ENCODE measurements at places on chromosomes 7 and 10.

DNA sequence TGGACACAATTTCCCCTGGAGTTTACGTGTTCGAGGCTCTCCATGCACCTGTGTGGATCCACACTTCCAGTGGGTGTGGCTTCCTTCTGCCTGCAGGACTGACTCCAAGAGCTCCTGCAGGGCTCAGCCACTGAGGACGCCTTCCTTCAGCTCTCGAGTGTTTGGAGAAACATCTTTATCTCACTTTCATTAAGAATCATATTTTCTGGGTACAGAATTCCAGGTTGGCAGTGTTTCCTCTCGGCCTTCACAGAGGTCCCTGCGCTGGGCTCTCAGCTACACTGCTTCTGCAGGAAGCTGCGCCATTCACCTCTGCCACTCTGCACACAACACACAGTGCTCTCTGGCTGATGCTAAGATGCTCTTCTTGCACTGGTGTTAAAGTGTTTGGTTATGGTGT is 69.9 kb upstream of the NKX6-2 start:
- DNase-seq, result no peak

DNA sequence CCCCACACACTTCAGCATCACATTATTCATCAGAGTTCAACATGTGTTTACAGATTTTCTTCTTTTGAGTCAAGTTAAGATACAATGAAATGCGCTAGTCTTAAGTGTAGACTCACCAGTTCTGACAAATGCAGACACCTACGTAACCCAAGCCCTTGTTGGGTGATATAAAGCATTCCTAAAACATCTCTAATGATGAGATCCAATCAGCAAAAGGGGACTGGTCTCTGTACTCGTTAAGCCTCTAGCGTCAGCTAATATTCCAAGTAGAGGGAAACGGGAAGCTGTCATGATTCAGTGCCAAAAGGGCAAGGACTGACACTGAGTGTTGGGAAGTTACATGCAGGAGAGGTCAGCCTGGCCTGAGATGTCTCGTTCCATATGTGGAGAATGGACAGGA is 38.7 kb upstream of the TRIL start:
- DNase-seq, result no peak

- DNase-seq, result no peak
Measured at GRCh38 chr7:44922351-44922694, 37.0 kb upstream of the PURB start.

- DNase-seq, result no peak
Measured at GRCh38 chr10:24579906-24580305, 143.8 kb downstream of the ARHGAP21 start.

- no peak for DNase-seq
Measured at GRCh38 chr10:33734393-33735155, 400.1 kb upstream of the NRP1 start.

DNA sequence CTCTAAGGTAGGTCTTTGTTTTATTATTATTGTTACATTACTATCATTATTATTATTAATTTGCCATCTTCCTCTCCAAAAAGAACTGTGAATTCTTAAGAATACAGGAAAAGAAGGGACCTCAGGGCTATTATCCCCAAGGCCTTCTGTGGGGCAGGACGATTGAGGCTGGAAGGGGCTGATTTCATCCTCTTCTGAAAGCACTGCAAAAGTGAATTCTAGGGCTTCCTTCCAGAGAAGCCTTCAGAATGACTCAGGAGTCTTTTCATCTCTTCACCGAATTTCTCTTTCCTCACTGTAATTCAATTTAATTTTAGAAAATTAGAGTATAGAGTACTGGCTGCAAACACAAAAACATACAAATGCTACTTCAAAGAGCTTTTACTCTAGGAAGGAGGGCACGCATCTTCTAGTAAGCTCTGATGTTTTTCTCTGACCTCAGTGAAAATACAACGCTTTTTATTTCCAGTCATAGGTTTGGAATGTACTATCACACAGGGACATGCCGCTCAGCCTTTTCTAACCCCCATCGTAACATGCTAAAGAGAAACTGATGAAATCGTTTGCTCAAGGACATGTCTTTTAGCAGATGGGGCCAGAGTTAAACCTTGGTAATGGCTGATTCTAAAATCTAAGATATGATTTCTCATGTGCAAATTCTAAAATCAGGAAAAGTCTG is 280.2 kb upstream of the PITRM1 start:
- no peak for DNase-seq

DNA sequence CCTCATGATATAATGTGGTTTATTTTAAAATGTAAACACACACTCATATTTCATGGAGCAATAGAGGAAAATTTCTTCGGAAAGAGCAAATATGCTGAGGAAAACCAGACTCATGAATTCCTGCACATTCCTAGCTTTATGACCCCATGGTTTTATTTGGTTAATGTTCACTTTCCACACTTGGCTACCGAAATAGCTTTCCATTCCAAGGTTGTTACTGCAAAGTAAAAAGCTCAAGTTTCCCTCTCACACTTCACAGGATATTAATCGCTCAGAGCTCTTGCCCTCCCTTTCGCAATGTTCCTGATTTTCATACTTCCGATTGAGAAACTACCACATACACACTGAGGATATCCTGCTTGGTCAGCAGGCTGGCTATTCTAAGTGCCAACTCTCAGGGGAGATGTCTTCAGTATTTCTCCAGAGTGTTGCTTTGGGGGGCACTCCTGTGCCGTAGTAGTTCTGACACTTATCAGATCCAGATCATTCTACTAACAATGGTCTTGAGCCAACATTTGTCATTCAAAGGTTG is 77.5 kb upstream of the STEAP1B start:
- no peak for DNase-seq

DNA sequence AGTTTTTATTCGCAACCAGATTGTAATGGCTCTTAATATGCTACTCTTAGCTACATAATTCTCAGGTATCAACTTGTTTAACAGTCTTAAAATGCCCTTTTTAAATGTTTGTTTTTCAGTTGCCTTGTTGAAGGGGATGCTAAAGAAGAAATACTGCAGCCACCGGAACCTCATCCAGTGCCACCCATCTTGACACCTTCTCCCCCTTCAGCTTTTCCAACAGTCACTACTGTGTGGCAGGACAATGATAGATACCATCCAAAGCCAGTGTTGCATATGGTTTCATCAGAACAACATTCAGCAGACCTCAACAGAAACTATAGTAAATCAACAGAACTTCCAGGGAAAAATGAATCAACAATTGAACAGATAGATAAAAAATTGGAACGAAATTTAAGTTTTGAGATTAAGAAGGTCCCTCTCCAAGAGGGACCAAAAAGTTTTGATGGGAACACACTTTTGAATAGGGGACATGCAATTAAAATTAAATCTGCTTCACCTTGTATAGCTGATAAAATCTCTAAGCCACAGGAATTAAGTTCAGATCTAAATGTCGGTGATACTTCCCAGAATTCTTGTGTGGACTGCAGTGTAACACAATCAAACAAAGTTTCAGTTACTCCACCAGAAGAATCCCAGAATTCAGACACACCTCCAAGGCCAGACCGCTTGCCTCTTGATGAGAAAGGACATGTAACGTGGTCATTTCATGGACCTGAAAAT is 69.5 kb upstream of the RSBN1L start:
- no peak for DNase-seq

DNA sequence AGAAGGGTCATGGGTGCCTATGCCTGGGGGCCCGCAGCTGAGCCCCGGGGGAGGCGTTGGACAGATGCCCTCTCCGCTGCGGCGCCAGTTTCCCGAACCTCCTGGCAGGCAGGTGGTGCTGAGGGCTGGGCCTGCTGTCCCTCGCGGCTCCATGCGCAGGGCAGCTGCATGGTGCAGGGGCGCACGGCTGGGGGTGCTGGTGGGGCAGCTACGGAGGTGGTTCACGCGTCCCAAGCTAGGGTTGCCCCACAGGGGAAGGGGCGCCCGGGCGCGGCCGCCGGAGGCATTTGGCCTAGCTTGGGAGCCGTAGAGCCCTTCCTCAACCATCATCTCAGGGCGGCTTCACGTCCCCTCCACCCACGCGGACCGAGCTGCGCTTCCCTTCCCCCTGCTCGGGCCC is 146.0 kb downstream of the CCDC201 start:
- DNase-seq, result no peak

GRCh38 chr10:15448598-15448997 is 77.5 kb upstream of the FAM171A1 start:
- DNase-seq, result no peak

DNA sequence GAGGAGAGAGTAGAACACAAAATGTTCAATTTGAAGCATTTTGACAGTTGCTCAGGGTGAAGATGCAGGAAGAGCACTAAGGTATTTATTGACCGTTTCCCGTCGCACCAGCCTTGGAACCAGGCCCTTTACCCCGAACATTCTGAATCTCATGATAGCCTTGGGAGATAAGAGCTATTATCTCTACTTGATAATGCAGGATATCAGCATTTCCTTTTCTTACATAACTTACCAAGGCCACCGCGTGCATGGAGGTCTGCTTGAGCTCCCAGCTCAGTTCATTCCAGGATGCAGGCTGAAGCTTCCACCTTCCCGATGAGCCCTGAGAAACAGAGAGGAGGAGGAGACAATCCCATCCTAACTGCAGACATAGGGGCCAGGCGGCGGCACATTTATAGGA is 324.2 kb upstream of the COBL start:
- DNase-seq, result no peak

GRCh38 chr10:20835335-20835734 is 61.8 kb downstream of the NEBL start:
- DNase-seq, result no peak

DNA sequence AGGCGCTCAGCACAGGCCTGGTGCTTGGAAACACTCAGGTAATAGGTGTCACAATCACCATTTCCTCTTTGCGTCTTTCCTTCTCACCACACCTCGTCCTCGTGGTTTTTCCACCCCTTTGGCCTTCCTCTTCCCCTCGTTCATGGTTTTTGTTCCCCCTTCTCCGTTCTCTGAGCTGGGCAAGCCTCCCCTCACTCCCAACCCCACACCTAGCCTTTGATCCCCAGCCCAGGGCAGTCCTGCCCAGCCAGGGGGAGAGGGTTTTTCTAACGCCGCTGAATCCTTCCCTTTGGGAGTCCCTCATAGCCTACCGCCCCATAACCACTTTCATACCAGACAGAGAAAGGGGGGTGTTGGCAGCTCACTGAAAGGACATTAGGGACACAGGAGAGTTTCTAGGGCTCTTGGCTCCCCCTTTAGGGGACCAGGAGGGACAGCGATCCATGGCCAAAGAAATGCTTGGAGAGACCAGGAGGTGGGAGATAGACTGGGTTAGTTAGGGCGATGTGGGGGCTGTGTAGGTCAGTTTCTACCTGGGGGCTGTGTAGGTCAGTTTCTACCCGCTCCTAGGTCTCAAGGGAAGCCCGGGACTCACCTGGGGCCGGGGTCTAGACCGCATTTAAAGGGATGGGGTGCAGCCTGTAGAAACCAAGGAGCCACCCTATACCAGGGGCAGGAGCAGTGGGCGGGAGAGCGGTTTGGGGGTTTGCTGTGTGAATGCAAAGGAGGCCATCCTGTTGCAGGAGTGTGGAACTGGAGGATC is 1.4 kb downstream of the EPHB4 start:
- no peak for DNase-seq

DNA sequence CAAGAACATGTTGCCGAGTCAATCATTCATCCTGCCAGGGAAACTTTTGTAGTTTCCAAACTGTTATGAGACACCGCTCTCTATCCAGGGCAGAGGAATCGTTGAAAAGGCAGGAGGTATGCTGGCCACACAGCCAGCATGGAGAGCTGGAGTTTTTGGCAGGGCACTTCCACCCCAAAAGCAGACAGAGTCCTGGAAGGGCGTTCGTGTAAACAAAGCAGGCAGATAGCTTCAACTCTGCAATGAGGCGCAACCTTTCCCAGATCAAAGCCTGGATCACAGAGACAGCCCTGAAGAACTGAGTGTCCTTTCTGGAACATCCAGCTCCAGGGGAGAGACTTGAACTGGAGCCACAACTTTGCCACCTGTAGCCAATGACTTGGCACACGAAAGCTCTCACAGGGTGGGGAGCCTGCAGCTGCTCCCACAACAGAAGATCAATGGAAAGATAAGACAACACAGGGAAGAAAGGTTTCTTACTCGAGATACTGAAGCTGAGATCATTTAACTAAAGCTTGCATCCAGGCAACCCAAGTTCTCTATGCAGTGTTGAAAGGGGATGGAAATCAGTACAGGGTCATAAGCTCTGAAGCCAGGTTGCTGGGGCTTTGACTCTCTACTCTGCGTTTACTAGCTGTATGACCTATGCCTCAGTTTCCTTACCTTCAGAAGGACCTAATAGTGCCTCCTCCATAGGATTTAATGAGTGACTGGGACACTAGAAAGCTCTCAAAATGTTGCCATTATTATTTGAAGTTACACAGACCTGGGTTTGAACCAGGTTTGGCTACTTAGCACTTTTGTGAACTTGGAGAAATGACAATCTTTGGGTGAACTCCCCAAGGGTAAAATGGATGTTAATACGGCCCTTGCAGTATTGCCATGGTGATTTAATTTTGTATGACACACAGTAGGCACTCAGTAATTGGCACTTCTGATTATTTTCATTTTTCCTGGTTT is 434.8 kb upstream of the NPVF start:
- no peak for DNase-seq

Data from stimulated activated CD8-positive, alpha-beta memory T cell treated with anti-CD3 and anti-CD28 coated beads, Interleukin-2, amount 100 ng/mL, for 1 hour (primary cell).